ENCODE measurements at places on chromosomes 7 and 10. TPM values are rescaled to one million over a fixed set of nuclear protein-coding genes. Genes with fewer than 3 reads are reported as not detected.

Gene MALSU1
- 165 TPM for total RNA-seq

Gene SERPINE1
- total RNA-seq = 1.3 TPM

Gene RBP3
- not detected for total RNA-seq

DNA sequence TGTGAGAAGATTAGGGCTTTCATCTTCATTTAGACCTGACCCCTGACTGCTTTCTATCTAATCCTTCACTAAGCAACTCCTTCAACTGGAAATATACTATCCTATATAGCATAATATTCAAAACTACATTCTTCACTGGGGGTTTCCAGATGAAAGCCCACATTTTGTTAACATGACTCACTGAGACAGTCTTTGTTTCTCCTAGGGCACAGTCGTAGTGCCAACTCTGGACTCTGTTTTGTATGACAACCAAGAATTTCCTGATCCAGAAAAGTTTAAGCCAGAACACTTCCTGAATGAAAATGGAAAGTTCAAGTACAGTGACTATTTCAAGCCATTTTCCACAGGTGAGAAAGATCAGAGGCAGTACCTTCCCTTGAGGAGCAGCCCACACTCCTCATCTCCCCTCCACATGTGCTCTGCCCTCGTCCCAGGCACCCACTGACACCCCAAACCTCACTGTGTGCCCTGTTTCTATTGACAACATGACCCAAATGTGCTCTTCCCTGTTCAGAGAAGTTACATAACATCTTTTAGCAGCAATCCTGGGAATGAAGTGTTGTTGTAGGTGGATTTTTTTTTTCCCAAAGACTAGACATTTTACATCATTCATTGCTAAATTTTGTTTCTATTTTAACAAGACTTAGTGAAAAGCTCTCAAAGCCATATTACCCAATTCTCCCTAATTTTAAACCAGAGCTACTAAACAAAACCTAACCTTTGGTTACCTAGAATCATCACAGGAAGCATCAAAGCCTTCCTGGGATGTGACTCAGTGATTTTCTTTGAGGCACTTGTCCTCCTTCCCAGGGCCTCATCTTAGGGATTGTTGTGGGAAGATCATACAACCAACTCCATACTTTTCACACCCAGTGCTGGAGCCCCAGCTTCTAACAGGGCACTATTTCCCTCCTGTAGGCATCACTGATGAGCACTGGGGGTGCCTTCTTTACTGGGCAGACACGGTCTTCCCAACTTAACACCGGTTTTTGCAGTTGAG lies 10.7 kb downstream of the CYP2E1 start:
- DNase-seq = no peak
- no peak overlapping the region for H3K4me3 ChIP-seq
- no peaks in the 10 kb centered on the region for H3K36me3 ChIP-seq
- no peak overlapping the region for H3K27ac ChIP-seq
- H3K4me1 ChIP-seq = no peaks in the 10 kb centered on the region
- H3K27me3 ChIP-seq = no peaks in the 10 kb centered on the region

DNA sequence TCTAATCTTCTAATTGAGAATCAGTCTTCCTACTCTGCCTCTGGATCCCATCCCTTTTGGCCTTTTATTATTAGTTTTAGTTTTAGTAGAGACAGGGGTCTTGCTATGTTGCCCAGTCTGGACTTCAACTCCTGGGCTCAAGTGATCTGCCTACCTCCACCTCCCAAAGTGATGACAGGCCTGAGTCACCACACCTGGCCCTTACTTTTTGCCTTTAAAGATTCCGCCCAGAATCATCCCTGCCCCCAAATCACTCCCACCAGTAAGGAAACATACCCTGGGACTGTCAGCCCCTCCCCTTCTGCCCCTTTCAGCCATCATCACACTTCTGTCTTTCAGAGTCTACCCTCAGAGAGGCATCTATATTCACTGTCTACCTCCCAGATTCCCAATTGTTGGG lies 18.7 kb downstream of the KPNA7 start:
- H3K4me3 ChIP-seq = no peak overlapping the region
- no peaks in the 10 kb centered on the region for H3K27me3 ChIP-seq
- no peaks in the 10 kb centered on the region for H3K36me3 ChIP-seq
- no peaks in the 10 kb centered on the region for H3K4me1 ChIP-seq
- DNase-seq = no peak
- no peak overlapping the region for H3K27ac ChIP-seq

DNA sequence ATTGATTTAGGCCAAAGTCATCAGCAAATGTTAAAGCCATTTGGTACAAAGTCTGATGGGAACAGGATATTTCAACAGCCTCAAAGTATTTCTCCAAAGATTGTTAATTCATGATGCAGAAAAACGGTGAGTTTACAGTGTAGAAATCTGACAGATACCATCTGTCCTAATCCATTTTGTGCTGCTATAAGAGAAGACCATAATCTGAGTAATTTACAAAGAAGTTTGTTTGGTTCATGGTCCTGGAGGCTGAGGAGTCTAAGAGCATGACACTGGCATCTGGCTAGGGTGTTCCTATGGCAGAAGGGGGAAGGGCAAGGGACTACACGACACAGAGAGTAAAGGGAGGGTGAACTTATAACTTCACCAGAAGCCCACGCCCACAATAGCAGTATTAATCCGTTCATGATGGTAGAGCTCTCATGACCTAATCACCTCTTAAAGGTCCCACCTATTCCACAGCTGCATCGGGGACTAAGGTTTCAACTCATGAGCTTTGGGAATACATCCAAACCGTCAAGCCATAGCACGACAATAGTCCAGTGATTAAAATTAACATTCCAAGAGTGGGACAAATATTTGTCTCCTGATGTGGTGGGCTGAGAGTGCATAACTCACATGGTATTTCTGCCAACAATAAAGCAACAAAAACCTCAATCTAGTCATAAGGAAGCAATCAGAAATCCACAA lies 298.6 kb upstream of the AKR1E2 start:
- no peak overlapping the region for H3K27ac ChIP-seq
- H3K27me3 ChIP-seq = no peaks in the 10 kb centered on the region
- no peaks in the 10 kb centered on the region for H3K4me1 ChIP-seq
- no peak overlapping the region for H3K4me3 ChIP-seq
- no peak for DNase-seq

GRCh38 chr10:58967551-58968388 lies 208.7 kb upstream of the PHYHIPL start:
- no peak overlapping the region for H3K27ac ChIP-seq
- H3K4me3 ChIP-seq = no peak overlapping the region
- H3K27me3 ChIP-seq = no peaks in the 10 kb centered on the region
- no peaks in the 10 kb centered on the region for H3K4me1 ChIP-seq

DNA sequence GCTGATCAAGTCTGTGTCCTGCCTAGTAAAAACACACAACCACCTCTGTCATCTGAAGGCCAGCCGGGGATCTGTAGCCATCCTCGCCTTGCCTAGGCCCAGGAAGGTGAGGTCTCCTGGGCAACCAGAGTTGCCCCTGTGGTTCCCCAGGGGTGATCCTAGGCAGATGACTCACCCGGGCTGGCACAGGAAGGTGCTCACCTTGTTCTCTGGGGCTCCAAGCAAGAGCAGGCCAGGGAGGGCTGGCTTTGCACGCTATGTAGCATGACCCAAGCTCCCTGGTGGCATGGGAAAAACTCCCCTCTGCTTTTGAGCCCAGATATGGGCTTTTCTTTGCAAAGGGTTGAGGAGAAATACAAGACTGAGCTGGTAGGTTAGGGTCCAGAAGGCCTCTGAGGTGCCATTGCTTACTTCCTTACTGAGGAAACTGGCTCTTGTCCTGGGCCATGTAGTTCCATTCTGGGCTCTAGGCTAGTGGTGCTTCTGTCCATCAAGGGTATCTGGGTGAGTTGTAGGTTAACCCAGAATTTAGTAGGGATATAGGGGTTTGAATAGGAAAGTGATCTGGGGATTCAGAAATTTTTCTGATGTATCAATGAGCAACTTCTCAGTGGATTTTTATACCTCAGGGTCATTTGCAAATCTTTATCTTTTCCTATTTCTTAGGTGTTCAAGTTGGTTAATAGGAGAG lies 112.0 kb downstream of the NT5C2 start:
- no peak overlapping the region for H3K4me3 ChIP-seq
- no peak for DNase-seq
- no peaks in the 10 kb centered on the region for H3K4me1 ChIP-seq

DNA sequence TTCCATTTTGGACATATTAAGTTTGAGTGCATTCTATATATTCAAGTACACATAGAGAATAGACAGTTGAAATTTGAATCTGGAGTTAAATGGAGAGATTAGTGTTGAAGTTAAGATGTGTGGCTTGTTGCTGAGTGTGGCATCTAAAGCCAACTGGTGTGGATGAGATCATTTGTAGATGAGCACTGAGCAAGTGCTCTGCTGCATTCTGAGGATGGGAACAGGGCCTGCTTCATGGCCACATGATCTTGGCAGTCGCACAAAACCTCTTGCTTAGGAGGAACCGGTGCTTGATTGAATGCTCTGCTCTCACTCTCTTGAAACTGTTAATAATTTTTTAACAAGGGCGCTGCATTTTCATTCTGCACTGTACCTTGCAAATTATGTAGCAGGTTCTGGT lies 62.0 kb downstream of the EPDR1 start:
- H3K4me3 ChIP-seq = no peak overlapping the region
- no peaks in the 10 kb centered on the region for H3K36me3 ChIP-seq
- H3K27me3 ChIP-seq = no peaks in the 10 kb centered on the region
- peaks cover 11% of the 10 kb centered on the region for H3K4me1 ChIP-seq
- no peak overlapping the region for H3K27ac ChIP-seq

DNA sequence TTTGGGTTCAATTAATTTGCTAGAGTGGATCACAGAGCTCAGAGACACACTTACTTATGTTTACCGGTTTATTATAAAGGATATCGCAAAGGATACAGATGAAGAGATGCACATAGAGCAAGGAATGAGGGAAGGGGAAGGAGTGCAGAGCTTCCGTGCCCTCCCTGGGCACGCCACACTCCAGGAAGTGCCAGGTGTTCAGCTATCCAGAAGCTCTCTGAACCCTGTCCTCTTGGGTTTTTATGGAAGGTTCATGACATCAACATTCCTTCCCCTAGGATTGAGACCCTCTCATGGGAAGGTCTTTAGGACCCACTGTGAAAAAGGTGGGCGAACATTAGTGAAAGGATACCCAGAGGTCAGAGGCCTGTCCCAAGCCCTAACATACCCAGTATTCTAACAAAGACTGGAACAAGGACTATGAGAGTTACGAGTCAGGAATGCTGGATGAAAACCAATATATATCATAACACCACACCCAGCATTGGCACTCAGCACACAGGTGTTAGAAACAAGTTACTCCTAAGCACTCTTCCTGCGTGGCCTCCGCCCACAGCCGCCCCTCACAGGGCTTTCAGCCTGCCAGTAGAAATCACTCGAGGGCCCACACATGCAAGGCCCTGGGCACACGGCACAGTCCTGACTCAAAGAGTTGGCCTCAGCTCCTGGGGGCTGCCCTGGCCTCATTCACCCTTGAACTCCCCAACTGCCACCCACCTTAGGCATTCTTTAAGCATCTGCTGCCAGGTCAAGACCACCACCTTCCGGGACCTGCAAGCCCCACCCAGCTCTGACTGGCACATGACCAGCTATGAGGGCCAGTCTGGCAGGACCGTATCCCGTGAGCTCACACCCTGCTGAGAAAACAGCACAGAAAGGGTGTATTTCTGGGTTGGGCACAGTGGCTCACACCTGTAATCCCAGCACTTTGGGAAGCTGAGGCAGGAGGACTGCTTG lies 5.6 kb upstream of the AIFM2 start:
- H3K4me3 ChIP-seq = no peak overlapping the region
- no peaks in the 10 kb centered on the region for H3K27me3 ChIP-seq
- H3K36me3 ChIP-seq = no peaks in the 10 kb centered on the region
- peaks cover 26% of the 10 kb centered on the region for H3K4me1 ChIP-seq
- peak overlapping the region; percentile 79 for H3K27ac ChIP-seq
- peak; percentile 72 for DNase-seq

DNA sequence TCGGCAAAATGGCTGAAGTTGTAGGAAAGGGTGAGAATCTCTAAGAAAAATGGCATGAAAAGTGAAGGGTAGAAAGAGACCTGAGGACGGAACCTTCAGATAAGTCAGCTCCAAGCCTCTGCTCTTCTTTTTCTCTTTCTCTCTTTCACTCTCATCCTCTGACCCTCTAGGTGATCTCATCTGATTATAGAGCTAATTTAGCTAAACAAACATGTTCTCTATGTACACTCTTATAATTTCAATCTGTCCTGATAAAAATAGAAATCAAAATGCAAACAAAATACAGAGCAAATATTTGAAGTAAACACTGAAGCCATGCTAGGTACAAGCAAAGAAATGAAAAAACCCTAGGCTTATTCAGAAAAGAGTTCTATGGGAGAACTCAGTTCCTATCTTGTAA lies 14.4 kb upstream of the CUBN start:
- no peak overlapping the region for H3K27ac ChIP-seq
- no peak overlapping the region for H3K4me3 ChIP-seq
- H3K36me3 ChIP-seq = no peaks in the 10 kb centered on the region
- peaks cover 17% of the 10 kb centered on the region for H3K4me1 ChIP-seq
- no peak for DNase-seq

- H3K36me3 ChIP-seq = no peaks in the 10 kb centered on the region
- no peak for DNase-seq
- H3K4me1 ChIP-seq = no peaks in the 10 kb centered on the region
- H3K27me3 ChIP-seq = no peaks in the 10 kb centered on the region
- no peak overlapping the region for H3K27ac ChIP-seq
These were observed 60.0 kb downstream of the EVX1 start for GRCh38 chr7:27302590-27302989.

- H3K27ac ChIP-seq = no peak overlapping the region
- DNase-seq = no peak
- no peak overlapping the region for H3K4me3 ChIP-seq
- H3K4me1 ChIP-seq = no peaks in the 10 kb centered on the region
- no peaks in the 10 kb centered on the region for H3K27me3 ChIP-seq
- peaks cover 10% of the 10 kb centered on the region for H3K36me3 ChIP-seq
These were observed 93.8 kb downstream of the ADD3 start for GRCh38 chr10:110101464-110102144.

DNA sequence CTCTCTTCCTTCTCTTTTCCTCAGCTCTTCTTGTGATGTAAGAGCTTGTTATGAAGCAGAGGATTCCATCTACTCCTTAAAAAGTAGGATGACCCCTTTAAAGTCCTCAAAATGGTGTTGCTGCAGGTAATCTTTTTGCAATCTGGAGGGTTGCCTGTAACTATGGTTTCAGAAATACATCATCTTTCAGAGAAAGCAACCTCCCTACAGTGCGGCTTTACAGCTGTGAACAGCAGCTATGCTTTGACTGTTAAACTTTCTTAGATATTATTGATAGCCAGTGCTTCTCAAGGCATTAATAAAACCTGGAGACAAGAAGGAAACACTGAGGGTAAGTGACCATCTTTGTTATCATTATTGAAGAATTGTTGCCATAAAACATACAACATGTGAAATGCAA lies 86.6 kb upstream of the MDFIC start:
- no peaks in the 10 kb centered on the region for H3K36me3 ChIP-seq
- no peaks in the 10 kb centered on the region for H3K27me3 ChIP-seq
- H3K4me1 ChIP-seq = no peaks in the 10 kb centered on the region
- H3K4me3 ChIP-seq = no peak overlapping the region
- no peak for DNase-seq
- no peak overlapping the region for H3K27ac ChIP-seq

GRCh38 chr10:32905466-32905865 lies 52.6 kb downstream of the ITGB1 start:
- H3K36me3 ChIP-seq = no peaks in the 10 kb centered on the region
- no peak for DNase-seq
- H3K4me3 ChIP-seq = no peak overlapping the region
- H3K27ac ChIP-seq = no peak overlapping the region
